Fibroblast of villous mesenchyme (primary cell): ENCODE measurements at places on chromosomes 1 and 21. TPM values are rescaled to one million over a fixed set of nuclear protein-coding genes. Genes with fewer than 3 reads are reported as not detected.

C8B gene
- not detected in 2 replicates for total RNA-seq

DNAI4 gene
- 3.5 and 9.9 TPM in 2 replicates for total RNA-seq

PCP4 gene
- total RNA-seq = not detected in 2 replicates

ERO1B gene
- total RNA-seq = 1.9 and 5.2 TPM in 2 replicates

PLOD1 gene
- total RNA-seq = 309 and 324 TPM in 2 replicates

TRIM45 gene
- 1.7 and 2.6 TPM in 2 replicates for total RNA-seq

NUP210L gene
- total RNA-seq = under 0.01 TPM in 1 of 2 replicates, not detected in the other

FBXO2 gene
- 1.9 and 4.3 TPM in 2 replicates for total RNA-seq

KRTCAP2 gene
- 65.6 and 95.3 TPM in 2 replicates for total RNA-seq

LAD1 gene
- not detected in 2 replicates for total RNA-seq

CYP4X1 gene
- total RNA-seq = not detected in 2 replicates

ST6GALNAC5 gene
- 114 and 155 TPM in 2 replicates for total RNA-seq

KLHDC8A gene
- not detected in 2 replicates for total RNA-seq

IGSF21 gene
- total RNA-seq = not detected in 2 replicates

PROK1 gene
- total RNA-seq = not detected in 2 replicates

DNA sequence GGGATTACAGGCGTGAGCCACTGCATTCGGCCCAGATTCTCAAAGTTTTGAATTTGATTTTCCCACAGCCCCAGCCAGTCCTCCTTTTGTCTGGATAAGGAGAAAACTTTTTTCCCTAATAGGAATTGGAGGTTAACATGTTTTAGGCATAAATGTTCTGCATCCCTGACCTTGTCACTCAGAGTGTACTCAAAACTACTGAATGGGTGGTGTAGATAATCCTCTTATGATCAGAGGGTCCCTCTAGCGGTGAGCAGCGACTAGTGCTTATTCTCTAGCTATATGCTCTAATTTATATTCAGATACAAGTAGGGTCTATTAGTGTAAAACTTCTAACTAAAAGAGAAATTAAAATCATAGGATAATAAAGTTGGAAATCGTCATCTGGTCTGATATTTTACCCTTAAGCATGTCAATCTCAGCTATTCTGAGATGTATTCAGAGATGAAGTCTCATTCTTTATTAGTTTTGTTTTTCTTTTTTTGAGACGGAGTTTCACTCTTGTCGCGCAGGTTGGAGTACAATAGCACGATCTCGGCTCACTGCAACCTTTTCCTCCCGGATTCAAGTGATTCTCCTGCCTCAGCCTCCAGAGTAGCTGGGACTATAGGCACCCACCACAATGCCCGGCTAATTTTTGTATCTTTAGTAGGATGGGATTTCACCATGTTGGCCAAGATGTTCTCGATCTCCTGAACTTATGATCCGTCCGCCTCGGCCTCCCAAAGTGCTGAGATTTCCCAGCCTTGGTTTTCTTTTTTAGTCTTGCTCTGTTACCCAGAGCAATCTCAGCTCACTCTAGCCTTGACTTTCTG lies 2.7 kb upstream of the PSMD4 start:
- peak; percentile 84 for DNase-seq

DNA sequence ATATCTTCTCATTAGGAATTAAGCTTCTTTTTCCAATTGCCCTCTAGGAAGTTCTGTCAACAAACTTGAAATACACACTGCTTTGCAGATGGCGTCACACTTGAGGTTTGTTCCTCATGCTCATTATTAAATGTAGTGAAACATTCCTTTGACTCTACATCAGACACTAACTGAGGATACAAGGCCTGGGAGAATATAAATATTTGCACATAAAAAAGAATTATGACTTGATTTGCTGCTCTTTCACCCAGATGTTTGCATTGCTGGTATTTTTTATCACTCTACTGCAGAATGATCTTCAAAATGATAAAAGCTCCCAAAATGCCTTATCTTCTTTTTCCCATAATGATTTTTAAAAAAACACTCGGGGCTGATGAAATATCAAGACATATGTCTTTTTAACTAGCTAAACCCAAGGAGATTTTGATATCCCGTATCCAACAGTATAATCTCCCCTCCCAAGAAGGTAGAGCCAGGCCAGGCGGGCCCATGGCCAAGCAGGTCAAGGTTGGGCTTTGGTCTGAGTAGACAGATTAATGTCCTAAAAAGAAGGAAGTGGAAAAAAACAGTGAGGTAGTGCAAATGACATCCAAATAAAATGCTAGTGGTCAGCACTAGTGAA lies 264.6 kb downstream of the HHIPL2 start:
- peak; percentile 92 for DNase-seq

DNA sequence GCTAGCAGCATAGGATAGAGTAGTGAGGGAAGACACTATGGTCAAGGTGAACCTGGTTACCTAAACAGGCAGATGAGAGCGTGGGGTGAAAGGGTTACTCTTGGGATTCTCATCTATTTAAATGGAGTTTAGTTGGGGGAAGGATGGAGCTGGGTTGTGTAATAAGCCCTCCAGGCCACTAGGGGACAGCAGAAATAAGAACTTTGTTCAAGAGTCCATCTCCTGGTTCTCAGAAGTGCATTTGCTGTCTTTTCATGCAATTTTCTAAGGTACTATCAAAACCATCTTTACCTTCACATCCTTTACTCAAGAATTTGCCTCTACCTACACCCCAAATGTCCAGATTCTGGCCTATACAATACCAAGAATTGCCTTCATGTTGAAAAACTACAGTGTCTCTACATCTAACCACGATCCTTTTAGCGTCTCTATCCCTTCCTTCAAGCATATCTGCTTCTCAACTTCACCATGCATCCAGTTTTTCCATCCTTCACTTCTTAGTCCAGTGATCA lies 28.0 kb downstream of the SLAMF1 start:
- DNase-seq = no peak

- no peak for DNase-seq
These were observed 50.0 kb upstream of the LRRC3 start for GRCh38 chr21:44405091-44405947.

DNA sequence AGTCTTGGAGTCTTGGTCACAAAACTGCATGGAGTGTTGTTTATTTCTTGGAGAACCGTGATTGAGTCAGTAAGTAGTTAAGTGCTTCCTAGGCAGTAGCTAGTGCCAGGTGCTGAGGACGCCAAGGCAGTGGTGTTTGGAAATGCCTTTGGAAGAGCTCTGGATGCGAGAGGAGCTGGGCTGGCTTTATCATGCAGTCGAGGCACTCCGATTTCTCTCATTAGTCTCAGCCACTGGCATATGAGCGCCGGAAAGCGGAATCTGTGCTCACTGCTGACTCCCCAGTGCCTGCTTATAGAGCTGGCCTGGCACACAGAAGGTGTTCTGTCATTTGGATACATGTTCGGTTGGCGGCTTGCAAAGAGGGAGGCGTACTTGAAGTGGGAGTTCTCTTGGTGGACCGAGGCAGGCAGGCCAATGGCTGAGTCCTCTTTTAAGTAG lies 3.6 kb downstream of the TENT5C start:
- DNase-seq = no peak

DNA sequence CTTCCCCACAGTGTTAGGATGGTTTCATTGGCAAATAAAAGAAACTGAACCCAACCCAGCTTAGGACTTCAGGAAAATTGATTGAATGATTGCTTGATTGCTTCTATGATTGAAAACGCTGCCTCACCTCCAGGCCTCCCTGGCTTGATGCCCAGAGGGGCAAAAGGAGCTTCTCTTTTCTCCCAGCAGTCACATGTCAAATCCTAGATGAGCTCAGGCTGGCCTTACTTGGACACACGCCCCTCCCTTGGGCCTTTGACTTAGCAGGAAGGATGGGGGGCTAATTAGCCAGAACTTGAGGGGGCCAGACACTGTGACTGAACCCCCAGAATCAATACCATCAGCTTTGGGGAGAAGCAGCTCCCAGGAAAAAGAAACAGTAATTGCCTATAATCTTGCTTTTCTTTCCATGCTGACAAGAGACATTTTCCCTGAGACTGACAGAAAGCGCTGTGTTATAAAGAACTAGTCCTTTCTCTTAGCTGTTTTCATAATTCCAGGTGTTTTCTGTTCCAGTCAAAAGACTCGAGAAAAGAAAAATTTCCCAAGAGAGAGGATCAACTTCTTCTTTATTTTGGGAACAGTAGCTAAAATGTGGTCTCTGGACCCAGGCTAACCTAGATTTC lies 50.8 kb upstream of the ATP5PO start:
- no peak for DNase-seq

DNA sequence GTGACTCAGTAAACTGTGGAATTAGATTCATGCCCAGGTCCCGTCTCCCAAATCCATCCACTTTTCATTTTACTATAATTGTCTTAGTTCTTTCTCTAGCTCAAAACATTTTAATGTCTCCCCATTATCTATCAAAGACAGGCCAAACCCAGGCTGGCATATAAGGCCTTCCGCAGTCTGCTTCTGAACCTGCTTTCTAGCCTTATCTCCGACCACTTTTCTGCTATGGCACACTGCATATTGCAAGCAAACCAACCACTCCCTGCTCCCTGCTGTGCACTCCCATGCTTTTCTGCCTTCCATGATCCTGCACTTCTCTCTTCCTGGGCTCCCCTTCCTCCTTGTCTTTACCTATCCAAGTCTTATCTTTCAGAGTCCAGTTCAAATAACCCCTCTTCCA lies 17.3 kb upstream of the PIGM start:
- DNase-seq = no peak

- no peak for DNase-seq
These were observed 252.1 kb downstream of the TM2D1 start for GRCh38 chr1:61472876-61473275.

- DNase-seq = peak; percentile 43
These were observed 10.2 kb downstream of the DDI2 start for GRCh38 chr1:15627343-15627988.

DNA sequence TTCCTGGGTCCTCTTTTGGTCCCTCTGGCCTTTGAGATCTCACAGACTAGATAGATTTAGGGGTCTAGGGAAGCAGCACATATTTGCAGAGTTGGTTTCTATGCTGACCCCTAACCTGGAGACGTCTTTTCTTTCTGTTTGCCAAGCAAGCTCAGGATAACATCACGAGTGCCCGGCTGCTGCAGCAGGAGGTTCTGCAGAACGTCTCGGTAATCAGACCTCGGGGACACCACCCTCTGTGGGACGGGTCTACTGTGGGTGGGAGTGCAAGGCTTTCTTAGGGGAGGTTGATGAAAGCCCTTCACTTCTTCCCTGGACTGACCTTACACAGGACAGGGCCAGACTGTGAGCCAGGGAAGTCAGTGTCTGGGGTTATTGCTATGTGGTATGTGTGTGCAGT lies 2.9 kb downstream of the IL24 start:
- no peak for DNase-seq

GRCh38 chr1:199837321-199837720 lies 190.2 kb upstream of the NR5A2 start:
- no peak for DNase-seq

GRCh38 chr1:41447995-41448770 lies 36.3 kb downstream of the EDN2 start:
- no peak for DNase-seq

DNA sequence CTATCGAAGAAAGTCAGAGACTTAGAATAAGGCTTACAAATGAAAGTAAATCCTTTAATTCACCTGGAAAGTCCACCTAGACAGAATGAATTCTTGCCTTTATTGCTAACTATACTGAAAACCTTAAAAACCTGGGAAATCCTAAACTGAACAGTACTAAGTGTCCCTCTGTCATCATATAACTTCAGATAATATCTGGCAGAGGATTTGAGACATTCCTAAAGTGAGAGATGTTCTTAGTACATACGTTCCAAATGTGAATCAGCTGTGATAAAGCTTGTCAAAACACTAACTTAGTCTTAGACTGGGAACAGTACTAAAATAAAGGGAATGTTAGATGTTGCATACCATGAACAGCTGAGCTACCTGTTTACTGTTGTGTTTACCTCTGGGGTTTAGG lies 121.7 kb downstream of the TNFSF18 start:
- peak; percentile 70 for DNase-seq

- DNase-seq = peak; percentile 3
These were observed 546 bp downstream of the POU2F1 start for GRCh38 chr1:167221126-167221737.

GRCh38 chr1:3516911-3517675 lies 62.6 kb downstream of the ARHGEF16 start:
- DNase-seq = no peak

- no peak for DNase-seq
These were observed 19.4 kb downstream of the RHBG start for GRCh38 chr1:156388174-156389137.
